ENCODE measurements at places on chromosomes 1 and 21. TPM values are rescaled to one million over a fixed set of nuclear protein-coding genes. Genes with fewer than 3 reads are reported as not detected.

The AQP10 gene
- polyA plus RNA-seq: 0.24 TPM

The NBPF4 gene
- polyA plus RNA-seq: not detected

The RHOU gene
- polyA plus RNA-seq: 0.29 TPM

The ERO1B gene
- polyA plus RNA-seq: 2.1 TPM

The UBE2U gene
- polyA plus RNA-seq: not detected

The PLA2G2F gene
- not detected for polyA plus RNA-seq

The RGS13 gene
- polyA plus RNA-seq: not detected

The LRRC38 gene
- polyA plus RNA-seq: not detected

The DPM3 gene
- polyA plus RNA-seq: 126 TPM

The FLG gene
- not detected for polyA plus RNA-seq

The COL11A1 gene
- not detected for polyA plus RNA-seq

The NDUFV3 gene
- 22.1 TPM for polyA plus RNA-seq

The NLRP3 gene
- not detected for polyA plus RNA-seq

The CSF3R gene
- polyA plus RNA-seq: 2.0 TPM

The CLDN19 gene
- polyA plus RNA-seq: not detected

The PLCH2 gene
- 2.9 TPM for polyA plus RNA-seq

The NTNG1 gene
- polyA plus RNA-seq: not detected

The C8B gene
- not detected for polyA plus RNA-seq

The KCNE1 gene
- polyA plus RNA-seq: not detected

The CLEC20A gene
- polyA plus RNA-seq: 0.27 TPM

The HTR6 gene
- not detected for polyA plus RNA-seq

The IL19 gene
- not detected for polyA plus RNA-seq

The OPRD1 gene
- polyA plus RNA-seq: not detected

The TMPRSS2 gene
- polyA plus RNA-seq: not detected

The OR2L3 gene
- not detected for polyA plus RNA-seq

The C1orf141 gene
- polyA plus RNA-seq: not detected

The TRIM46 gene
- polyA plus RNA-seq: not detected

The S100A7A gene
- not detected for polyA plus RNA-seq

The FBXO2 gene
- polyA plus RNA-seq: 14.4 TPM

The AMY2A gene
- not detected for polyA plus RNA-seq

The S100A1 gene
- not detected for polyA plus RNA-seq

The CALML6 gene
- not detected for polyA plus RNA-seq

The TAL1 gene
- 1.7 TPM for polyA plus RNA-seq
